Cerebellar nuclear complex (tissue), 1 donor: ENCODE measurements at places on chromosomes 4 and X.

- DNase-seq: no peak
Measured at GRCh38 chr4:67746797-67747495, 7.2 kb downstream of the GNRHR start.

DNA sequence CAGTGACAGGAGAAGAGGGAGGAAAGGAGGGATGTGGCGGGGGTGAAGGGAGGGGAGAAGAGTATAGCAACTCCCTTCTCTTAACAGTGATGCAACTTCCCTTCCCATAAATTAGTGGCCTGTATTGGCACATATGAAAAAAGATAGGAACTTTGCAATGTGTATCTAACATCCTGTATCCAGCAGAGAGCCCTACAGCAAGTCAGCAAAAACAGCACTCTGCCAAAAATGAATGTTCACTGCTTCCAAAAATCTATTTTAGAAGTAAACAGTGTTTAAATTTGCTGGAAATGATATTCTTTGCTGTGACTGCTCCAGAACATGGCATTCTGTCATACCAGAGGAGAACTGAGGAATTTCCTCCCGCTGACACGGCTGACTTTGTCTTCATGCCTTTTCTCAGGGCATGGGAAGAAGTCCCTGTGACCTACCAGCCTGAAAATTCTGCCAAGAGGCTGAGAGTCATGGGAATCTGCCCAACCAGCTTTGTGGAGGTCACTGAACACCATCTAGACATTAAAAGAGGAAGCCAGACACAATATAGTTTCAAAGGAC is 343.4 kb upstream of the RASGEF1B start:
- DNase-seq: no peak

DNA sequence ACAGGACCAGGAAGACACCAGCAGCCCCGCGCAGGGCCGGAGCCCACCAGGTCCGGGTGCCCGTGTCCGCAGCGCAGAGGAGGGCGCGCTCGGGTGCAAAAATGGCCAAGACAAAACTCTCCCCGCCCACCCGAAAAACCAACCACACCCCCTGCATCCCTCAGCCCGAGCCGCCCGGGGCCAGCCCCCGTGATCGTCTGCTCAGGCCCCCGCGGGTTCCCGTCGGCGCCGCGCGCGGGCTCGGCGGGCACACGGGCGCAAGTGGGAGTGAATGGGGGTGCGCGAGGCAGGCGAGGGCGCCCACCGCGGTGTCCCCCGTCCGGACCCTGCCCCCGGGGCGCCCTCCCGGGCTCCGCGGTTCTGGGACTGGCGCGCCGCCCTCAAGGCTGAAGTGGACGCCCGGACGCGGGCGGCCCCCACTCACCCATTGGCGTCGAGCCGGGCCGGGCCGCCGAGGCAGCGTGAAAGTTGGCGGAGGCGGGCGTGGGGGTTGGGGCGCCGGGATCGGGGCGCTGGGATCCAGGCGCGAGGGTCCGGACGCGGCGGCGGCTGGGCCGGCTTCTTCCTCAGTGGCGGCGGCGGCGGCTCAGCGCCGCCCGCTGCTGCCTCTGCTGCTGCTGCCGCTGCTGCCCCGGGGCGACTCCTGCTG is 393 bp downstream of the SH3KBP1 start:
- DNase-seq: no peak

DNA sequence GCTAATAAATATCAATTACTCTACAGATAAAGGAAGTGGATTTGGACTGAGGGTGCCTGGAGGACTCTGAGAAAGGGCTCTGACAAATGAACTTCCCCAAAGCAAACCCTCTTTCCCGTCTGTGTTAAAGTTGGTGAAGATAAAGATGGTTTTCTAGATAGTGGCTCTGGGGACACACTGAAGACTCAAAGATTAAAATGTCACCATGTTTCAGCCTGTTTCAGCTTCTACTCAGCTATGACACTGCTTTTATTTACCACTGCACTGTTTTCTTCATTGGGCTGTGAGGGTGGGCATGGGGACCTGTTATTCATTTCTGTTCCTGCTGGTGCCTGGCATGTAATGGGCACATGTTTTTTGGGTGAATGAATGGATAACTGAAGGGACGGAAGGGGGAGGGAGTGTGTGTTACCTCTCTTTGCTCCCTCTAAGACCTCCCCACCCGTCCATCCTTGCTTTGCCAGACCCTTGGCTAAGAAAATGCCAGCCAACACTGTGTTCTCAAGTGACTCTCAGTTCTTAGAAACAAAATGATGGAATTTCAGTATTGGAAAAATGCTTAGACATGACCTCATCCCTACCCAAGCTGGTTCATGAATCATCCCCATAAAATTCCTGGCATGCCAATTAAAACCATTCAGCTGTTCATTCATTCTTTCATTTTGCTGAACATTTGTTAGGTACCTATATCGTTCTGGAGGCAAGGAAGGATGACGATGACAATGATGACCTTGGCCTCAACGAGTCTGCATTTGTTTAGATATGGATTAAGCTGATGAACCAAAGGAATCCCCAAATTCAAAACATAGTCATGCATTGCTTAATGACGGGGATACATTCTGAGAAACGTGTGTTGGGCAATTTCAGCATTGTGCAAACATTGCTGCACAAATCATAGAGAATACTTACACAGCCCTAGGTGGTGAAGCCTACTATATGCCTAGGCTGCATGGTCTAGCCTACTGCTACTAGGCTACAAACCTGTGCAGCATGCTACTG is 13.4 kb upstream of the STK32B start:
- no peak for DNase-seq

DNA sequence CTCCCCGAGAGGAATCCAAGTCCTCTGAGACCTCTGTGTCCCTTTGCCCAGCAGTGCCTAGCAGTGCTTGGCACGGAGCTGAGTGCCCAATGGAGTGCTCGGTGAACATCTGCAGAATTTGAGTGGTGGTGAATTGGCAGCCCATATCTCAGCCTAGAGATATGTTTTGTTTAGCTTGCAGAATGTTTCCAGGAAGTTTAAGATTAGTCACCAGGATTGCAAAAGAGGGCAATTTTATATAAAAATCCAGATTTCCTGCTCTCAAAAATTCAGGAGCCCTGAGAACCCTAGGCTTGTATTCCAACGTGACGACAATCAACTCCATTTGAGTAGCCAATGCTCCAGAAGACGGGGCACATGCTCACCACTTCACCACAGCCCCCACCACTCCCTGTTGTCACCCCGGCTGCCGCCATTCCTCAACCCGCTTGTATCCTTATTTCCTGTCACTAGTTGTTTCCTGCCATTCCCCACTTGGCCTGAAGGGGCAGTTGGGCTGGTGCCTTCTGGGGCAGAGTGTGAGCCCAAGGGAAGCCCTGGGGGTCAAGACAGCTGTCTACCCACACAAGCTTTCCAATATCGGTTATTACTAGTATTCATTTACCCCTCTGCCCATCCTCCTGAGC is 116.9 kb downstream of the EFNB1 start:
- no peak for DNase-seq

- no peak for DNase-seq
Measured at GRCh38 chr4:177001271-177002175, 208.8 kb upstream of the VEGFC start.

DNA sequence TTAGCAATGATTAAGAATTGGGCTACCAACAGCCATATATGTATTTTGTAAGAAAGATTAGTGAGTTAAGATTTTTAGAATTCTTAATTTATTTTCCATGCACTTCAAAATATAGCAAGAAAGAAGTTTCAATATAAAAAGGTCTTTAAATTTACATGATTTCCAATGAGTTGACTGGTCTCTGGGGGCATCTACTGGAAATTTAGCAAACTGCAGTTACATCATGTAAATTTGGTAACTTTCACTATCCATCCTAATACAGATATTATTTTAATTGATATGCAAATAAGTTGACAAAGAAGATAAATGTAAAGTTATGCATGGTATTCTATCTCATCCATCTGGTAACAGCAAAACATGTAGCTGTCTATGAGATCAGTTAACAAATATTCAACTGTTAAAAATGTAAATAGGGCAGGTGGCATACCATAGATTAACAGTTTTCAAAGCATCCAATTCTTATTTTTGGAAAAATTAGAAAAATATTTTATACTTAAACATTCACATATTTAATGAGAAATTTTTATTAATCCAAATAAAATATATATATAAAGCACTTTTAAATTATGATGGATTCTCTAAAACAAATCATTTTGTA is 29.1 kb downstream of the TTC29 start:
- no peak for DNase-seq

DNA sequence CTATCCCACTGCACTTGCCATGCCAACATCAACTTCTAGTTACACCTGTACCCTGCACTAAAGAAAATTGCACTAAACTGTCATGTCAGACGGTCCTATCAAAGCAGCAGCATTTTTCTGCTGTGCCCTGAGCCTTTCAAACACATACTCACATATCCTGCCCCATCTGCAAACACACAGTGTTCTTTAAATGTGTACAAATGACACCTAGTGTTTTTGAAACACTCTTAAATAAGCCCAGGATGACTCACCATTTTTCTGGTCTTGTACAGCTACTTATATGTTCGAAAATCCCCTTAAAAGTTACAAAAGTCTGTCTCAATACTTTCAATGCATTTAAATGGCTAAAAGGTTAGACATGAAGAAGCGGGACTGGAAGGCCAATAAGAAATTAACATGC is 346.7 kb upstream of the PPARGC1A start:
- DNase-seq: no peak

- DNase-seq: no peak
Measured at GRCh38 chrX:31580227-31580626, 508.4 kb upstream of the FTHL17 start.

- DNase-seq: no peak
Measured at GRCh38 chr4:127000846-127001245, 631.9 kb upstream of the INTU start.

DNA sequence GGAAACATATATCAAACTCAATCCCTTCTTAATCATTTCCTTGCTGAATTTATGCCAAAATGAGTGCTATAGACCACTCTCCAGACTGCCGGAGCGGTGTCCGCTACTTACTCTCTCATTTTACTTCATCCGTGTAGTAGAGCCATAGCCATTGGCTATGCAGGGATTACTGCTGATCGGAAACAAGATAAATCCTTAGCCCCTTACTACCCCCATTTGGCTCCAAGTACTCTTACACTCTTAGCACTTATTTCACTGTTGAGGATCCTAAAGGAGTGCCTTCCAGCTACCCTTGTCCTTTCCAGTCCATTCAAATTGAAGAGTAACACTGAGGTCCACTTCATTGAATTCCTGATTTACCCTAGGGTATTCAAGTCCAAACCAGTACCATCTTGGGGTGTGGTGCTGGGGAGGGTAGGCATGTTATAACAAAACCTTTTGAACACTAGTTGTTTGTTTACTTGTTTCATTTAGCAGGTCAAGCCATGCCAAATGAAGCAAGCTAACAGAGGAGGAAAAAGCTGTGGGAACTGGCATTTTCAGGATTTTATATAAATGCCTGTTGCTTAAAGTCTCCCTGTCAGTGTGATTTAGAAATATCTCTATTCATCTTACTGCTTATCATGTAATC is 715.1 kb downstream of the FSTL5 start:
- DNase-seq: no peak

- DNase-seq: no peak
Measured at GRCh38 chr4:159160242-159160641, 57.4 kb downstream of the RAPGEF2 start.

DNA sequence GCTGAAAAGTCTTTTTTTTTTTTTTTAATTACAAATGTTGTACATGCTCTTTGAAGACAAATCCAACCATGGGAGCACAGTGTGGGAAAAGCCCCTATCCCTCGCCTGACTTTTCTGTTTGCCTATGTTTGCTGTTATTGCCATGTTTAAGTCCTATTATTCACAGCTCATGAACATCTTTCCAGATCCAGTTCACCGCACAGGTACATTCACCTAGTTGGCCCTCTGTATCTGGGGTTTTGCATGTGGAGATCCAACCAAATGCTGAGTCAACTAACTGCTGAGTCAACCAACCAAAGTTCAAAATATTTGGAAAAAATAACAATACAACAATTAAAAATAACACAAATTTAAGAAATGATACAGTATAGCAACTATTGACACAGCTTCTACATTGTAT is 100.1 kb upstream of the CLNK start:
- no peak for DNase-seq

DNA sequence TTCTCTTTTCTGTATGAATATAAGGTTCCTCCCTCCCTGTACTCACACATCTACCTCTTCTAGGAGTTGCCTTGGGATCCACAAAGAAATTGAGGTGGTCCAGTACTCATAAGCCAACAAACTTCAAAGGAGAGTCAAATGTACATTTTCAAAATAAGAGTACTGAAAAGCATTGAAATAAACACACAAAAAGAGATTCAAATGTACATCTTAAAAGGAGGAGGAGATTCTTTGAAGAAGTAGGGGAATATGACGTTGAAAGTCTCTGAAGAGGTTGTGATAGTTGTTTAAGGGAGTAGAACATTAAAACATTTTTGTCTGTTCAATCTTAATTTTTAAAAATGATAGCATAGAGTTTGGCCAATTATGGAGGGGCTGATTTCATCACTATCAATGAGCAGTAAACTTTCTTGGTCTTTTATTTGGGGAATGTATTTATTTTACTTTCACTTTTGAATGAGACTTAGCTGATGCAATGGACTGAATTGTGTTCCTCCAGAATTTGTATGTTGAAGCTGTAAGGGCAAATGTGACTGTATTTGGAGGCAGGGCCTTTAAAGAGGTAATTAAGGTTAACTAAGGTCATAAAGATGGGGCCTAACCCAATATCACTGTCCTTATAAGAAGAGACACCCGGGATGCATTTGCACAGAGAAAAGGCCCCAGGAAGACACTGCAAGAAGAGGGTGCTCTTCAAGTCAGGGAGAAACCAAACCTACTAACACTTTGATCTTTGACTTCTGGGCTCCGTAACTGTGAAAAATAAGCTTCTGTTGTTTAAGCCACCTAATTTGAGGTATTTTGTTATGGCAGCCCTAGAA is 226.3 kb upstream of the PGRMC2 start:
- DNase-seq: no peak

- no peak for DNase-seq
Measured at GRCh38 chr4:152591396-152591795, 55.5 kb upstream of the FBXW7 start.

DNA sequence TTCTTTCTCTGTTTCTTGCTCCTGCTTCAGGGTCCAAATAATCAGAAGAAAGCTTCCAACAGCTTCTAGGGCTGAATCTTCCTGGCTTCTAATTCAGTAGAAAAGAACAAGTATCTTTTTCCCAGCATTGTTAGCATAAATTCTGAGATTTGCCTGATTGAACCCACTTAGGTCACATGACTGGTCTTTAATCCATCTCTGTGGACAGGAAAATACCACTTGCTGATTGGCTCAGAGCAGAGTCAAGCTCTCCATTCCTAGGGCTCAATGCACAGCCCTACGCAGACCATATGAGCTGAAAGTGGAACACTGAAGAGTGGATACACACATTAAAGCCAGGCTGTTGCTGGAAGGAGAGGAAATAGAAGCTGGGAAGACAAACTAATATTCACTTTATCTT is 99.6 kb upstream of the RPL34 start:
- DNase-seq: no peak

DNA sequence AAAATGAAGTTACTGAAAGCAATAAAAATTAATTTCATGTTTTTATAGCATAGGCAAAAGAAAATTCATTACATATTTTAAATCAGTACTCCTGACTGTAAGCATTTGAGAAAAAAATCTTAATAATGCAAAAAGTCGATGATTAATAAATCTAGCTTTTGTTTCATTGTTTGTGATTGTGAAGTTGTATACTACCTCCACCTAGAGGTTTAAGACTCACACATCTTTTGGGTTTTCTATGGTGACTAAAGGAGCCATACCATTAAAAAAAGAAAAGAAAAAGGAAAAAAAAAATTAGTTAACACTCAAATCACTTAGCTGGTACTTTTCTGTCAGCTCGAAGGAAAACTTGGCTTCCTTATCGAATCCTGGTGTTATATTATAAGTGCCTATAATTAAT is 2.0 kb downstream of the GABRA2 start:
- DNase-seq: no peak

- no peak for DNase-seq
Measured at GRCh38 chr4:39521253-39521919, 5.9 kb downstream of the UGDH start.
